ENCODE measurements at places on chromosomes 5 and 9.

DNA sequence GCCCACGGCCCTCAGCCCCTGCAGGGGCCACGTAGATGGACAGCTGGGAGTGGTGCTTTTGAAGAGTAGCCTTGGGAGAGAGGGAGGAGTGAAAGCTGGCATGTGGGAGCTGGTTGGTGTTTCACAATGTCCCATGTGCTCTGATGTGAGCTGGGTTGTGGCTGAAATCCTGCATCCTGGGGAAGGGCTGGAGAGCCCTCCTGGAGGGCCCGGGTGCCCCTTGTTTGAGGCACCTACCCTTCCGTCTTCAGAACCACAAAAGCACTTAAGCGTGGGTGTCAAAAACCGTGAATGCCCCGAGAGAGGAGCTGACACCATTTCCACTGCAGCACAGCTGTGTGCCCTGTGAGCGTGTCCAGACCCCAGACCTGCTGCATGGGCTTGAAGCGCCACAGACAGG, 199.1 kb upstream of the ZNF618 start:
- DNase-seq = no peak

- DNase-seq = no peak
These were observed 25.9 kb upstream of the SELENOP start for GRCh38 chr5:42837601-42838000.

DNA sequence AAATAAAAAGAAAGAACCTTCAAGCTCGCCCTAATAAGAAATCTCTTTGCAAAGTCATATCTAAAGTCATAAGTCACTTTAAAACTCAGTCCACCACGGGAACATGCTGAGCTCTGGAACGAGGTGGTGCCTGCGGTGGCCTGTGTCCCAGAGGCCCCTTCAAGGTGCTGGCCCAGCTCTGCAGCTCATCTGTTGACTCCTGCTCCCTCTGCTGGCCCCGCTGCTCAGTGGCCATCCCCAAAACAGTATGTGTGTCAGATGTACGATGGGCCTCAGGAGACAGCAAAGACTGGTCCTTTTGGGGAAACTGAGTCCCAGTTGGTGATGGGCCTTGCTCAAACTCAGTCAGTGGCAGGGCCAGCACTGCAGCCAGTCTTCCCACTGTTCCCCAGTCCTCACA, 22.8 kb upstream of the FOXB2 start:
- DNase-seq = peak; percentile 42

GRCh38 chr9:99184475-99185347, 37.0 kb downstream of the ALG2 start:
- peak; percentile 88 for DNase-seq

- peak; percentile 62 for DNase-seq
These were observed at the start of gene MEGF10 for GRCh38 chr5:127290019-127290945. Gene MEGF10 (plus strand): TSS chr5:127290796. CDS start chr5:127331309, 40,513 bp downstream.

DNA sequence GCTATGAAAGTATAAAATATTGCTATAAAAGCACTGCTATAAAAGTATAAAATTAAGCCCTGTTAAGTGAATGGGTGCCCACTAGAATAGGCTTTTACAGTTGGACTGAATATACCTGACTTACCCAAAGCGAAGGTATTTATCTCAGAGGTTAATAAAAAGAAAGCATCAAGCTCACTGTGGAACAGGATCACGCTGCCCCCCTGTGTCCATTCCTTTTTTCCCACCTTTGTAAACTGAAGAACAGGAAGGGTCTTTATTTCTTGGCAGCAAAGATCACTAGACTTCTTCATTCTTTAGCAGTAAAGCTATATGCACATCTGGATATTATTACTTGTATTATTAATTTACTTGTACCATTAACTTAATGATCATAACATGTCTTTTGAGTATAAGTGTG, 22.1 kb upstream of the PLPP6 start:
- peak; percentile 64 for DNase-seq

GRCh38 chr9:90009447-90009846, 404.6 kb downstream of the GADD45G start:
- DNase-seq = no peak
